ENCODE measurements at places on chromosomes 7 and 10.

- DNase-seq, result no peak
These were observed 17.3 kb upstream of the DUSP5 start for GRCh38 chr10:110480387-110480786.

DNA sequence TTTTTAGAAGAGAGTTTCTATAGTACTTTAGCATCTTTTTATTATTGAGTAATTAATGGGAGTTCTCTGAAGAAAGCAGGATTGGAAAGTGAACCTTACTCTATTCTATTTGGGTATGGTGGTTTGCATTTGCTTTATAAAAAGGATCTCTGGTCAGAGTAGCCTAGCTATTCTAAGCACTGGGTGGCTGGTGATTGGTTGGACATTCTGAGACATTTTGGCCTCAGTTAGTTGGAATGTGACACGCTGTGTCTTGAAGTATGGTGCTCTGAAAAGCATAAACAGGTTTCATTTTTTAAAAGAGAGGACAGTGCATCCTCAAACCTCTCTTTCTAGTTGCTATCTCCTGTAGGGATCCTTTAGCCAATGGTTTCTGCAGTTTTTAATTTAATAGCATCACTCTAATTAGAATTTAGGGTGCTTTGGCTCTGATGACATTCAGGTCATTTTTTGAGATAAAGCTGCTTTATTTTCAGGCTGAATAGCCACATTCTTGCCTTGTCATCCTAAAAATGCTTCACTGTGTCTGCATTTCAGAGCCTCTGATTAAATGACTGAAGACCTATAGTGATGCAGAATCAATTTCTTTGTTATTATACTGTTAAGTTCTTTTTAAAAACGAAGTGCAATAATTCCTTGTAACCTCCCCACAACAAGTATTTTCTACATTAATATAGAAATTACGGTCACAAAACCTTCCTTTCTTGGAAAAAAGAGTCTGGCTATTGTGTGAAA is 20.6 kb downstream of the TMEM178B start:
- DNase-seq, result no peak

- DNase-seq, result no peak
These were observed 12.0 kb downstream of the C10orf62 start for GRCh38 chr10:97601268-97602215.

DNA sequence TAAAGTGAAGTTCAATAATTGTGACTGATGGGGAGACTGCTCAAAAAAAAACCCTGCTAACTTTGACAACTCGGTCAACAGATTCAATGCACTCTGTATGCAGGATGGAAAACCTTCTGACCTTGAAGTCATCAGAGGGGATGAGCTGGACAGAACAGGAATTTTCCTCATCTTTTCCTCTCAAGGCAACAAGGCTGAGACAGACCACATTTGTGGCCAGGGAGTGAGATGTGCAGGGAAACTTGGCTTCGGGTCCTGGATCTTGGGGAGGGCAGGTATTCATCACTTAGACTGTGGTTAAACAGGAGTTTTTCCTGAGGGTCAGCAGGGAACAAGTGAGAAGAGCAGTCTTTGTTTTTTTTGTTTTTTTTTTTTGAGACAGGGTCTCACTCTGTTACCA is 100.6 kb downstream of the BAMBI start:
- no peak for DNase-seq

GRCh38 chr7:55189146-55189766 is 170.4 kb downstream of the EGFR start:
- DNase-seq, result no peak

DNA sequence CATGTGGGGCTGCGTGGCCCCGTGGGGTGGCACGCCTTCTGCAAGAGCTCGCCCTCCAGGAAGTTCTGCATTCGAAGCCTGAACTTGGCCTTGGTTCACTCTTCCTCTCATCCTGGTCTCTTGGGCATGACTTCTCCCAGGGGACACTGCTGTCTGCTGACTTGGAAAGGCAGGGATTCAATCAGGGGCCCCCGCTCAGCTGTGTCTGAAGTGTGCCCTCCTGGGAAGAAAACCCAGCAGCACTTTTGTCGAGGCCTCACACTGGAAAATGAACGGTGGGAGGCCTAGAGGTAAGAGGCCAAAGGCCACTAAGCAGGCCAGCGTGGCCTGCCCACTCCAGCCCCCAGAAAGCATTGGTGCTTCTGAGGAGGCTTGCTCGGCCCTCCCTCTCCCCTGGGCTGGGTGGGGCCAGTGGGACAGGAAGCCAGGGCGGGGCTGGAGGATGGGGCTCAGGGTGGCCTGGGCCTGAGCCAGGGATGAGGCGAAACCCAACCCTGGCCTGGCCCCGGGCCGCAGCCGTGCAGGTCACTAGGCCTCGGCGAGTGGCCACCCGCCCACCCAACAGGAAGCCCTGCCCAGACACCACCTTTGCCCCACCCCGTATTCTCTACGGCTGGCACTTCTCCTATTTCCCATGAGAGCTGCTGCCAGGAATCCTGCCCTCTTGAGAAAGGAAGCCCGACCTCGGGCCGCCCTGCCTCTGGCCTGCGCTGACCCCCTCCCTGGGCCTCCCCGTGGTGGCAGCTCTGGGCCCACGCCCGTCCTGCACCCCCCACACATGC is 81.1 kb downstream of the ZMIZ1 start:
- peak; percentile 17 for DNase-seq

DNA sequence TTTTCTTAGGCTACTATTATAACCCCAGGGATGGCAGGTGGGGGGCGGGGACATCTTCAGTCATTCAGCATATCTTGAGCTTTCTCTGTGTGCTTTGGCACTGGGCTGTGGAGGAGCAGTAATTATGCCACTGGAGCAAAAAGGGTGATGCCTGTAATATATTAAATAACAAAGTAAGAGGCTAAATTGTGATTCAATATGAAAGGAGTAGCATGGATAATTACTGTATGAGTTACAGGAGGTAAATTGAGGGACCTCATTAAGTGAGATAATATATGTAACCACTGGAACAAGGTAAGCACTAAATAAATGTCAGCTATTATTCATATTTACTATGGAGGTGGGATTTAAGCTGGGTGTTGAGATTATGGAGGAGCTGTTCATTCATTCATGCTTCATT is 3.3 kb upstream of the STN1 start:
- no peak for DNase-seq

DNA sequence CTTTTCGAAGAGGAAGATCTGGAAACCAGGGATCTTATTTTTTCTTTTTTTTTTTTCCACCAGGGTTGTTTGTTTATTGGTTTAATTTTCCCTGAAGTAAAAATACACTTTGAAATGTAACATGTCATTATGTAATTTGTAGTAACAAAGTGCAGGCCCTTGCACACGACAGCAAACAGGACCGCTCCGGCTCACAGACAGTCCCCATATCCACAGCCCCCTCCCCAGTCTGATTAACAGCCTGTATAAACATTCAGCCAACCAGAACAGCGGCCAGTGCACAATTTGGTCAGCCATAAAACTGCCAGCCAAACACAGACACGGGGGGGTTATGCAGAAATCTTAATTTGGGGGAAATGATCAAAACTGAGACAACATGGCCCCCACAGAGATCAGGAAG is 431.6 kb upstream of the NPVF start:
- no peak for DNase-seq

DNA sequence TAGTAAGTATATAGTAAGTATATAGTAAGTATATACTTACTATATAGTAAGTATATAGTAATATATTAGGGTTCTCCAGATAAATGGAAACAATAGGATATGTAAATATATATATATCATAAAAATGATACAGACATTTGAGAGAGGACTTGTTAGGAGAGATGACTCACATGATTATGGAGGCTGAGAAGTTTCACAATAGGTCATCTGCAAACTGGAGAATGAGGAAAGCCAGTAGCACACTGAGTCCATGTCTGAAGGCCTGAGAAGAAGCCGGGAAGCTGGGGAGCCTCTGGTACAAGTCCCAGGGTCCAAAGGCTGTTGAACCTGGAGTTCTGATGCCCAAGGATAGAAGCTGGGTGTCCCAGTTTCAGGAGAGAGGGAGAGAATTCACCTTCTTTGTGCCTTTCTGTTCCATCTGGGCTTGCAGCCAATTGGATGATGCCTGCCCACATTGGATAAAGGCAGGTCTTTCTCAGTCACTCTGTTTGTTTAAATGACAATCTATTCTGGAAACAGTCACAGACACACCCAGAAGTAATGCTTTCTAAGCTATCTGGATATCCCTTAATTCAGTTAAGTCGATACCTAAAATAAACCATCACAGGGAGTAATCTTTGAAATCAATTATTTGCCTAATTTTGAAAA is 205.5 kb upstream of the CDC14C start:
- no peak for DNase-seq

DNA sequence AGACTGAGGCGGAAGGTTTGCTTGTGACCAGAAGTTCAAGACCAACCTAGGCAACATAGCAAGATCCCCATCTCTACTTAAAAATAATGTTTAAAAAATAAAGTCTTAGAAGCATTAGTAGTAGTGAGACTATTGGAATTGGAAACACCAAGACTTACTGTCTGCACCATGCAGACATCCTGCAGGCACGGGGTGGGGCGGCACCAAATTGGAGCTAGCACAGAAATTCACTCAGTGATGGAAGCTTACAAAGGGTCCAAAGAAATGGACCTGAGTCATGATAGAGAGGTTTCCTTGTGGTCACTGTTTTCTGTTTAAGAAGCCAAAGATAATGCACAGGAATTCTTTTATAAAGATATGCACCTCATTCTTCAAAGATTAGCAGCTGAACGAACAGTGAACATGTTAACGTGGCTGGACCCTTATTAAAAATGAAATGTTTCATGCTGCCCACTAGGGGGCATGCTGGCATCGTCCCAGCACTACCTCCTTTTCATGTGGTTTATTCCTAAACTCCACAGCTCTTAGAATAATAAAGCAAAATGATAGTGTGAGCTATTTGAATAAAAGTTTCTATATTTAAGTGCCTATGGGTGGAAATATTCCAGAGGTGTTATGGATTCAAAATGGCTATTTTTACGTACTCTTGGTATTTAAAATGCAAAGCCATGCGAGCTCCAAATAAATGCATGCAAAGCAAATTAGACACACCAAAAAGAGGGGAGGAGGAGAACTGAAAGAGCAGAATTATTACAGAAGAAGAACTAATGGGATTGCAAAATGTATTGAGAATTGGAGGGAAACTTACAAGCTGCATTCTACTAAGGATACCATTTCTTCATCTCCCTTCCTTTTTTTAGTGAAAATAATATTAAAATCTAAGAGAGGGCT is 28.6 kb downstream of the PDSS1 start:
- DNase-seq, result peak; percentile 19

- DNase-seq, result no peak
These were observed at the start of gene GDF2 for GRCh38 chr10:47322300-47323061. Gene GDF2 (plus strand): TSS chr10:47322454. CDS start chr10:47322669, 215 bp downstream.

- DNase-seq, result no peak
These were observed 69.5 kb downstream of the ARID5B start for GRCh38 chr10:61971003-61971325.

DNA sequence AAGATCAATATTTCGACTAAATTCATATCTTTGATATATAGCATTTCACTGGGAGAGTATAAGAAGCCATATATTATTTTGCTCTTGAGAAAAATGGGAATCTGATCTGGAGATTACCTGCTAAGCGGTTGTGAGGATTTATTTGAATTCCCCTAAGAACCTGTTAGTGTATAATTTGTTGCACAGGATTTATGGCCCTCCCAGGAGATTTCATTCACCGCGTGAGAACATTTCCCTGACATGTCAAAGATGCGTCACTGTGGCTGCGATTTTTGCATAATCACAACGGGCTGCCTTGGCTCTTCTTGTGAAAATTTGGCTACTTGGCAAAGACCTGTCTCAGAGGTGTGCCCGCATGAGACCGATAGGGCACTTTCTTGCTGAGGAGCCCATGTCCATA is 184.7 kb upstream of the PFKP start:
- DNase-seq, result no peak

DNA sequence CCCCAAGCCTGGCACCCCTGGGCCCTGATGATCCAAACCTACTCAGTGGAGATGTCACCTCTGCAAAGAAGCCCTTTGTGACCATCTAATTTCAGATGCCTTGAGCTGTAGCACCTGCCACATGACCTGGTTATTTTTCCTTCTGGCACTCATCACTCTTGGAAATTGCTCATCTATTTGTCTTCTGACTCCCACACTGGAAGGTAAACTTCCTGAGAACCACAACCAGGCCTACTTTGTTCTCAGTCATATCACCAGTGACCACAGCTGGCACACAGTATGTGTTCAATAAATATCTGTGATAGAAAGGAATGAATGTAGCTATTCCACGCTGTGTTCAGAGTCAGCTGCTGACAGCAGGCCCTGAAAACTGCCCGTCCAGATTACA is 97.1 kb downstream of the SH3PXD2A start:
- DNase-seq, result no peak

- no peak for DNase-seq
These were observed 214.5 kb downstream of the TNS3 start for GRCh38 chr7:47367369-47367768.

- no peak for DNase-seq
These were observed 44.0 kb upstream of the COL13A1 start for GRCh38 chr10:69757553-69758309.

- DNase-seq, result no peak
These were observed 36.1 kb upstream of the ZNF736 start for GRCh38 chr7:64277630-64278029.

DNA sequence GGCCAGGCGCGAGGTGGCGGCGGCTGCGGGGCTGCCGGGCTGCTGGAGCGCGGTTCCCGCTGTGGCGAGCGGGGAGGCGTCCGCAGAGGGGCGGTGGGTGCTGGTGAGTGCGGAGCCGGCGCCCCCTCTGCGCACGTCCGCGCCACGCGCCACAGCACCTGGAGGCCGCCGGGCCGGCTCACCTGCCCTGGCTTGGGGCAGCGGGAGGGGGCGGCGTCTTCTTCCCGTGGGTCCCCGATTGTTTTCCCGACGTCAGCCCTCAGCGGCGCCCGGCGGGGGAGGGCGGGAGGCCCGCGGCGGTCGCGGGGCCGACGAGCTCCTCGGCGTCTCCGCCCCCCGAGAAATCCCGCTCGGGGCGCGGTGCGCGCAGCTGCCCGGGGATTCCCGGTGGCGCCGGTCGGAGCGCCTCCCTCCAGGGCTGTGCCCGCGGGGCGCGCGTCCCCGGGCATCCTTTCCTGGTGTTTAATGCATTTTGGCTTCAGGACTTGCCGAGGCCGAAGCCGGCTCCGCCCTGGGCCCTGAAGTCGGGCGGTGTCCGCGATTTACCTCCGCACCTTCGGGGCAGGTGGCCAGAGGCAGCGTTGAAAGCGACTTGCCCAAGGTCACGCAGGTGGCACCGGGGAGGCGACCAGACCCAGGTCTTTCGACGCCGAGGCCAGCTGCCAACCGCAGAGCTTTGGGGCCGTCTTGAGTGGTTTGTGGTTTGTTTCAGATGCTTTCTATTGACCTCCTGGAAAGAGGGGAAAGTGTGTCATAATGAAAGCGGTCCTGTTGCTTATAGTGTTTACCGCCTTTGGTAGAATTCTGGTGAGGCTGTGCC is 561 bp downstream of the PLEKHA1 start:
- DNase-seq, result peak; percentile 47

GRCh38 chr10:14017467-14017866 is 313.3 kb downstream of the FRMD4A start:
- DNase-seq, result no peak

DNA sequence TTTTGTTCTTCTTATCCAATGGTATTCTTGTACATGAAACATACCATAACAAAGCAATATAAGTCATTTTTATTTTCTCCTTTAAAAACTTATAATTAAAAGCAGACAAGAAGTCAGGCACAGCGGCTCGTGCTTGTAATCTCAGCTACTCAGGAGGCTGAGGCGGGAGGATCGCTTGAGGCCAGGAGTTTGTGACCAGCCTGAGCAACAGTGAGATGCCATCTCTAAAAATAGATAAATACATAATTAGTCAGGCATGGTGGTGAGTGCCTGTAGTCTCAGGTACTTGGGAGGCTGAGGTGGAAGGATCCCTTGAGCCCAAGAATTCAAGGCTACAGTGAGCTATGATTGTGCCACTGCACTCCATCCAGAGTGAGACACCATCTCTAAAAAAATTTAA is 195.1 kb upstream of the FZD1 start:
- no peak for DNase-seq

- no peak for DNase-seq
These were observed 54.7 kb upstream of the MRLN start for GRCh38 chr10:59807629-59808620.

Data from activated gamma-delta T cell treated with anti-CD3 and anti-CD28 coated beads, Interleukin-2, amount 50 U/mL, for 16 hours (primary cell).